Skeletal muscle tissue (tissue), 5 donors: ENCODE measurements at places on chromosomes 13 and 19. TPM values are rescaled to one million over a fixed set of nuclear protein-coding genes. Genes with fewer than 3 reads are reported as not detected.

PEX11G gene
- total RNA-seq: 3.1 TPM

SRRM5 gene
- total RNA-seq: not detected

BRCA2 gene
- 2.6 TPM for total RNA-seq

ZNF540 gene
- total RNA-seq: 1.6 TPM

LYPD4 gene
- not detected for total RNA-seq

ZNF763 gene
- total RNA-seq: 2.1 TPM

TTYH1 gene
- 1.0 TPM for total RNA-seq

NLRP4 gene
- not detected for total RNA-seq

APLP1 gene
- 2.1 TPM for total RNA-seq

GPC5 gene
- total RNA-seq: 6.3 TPM

GPC6 gene
- 7.8 TPM for total RNA-seq

USHBP1 gene
- 2.1 TPM for total RNA-seq

KLK15 gene
- not detected for total RNA-seq

ZNF93 gene
- 7.3 TPM for total RNA-seq

ADM5 gene
- 1.0 TPM for total RNA-seq

MYH14 gene
- 30.3 TPM for total RNA-seq

EBI3 gene
- not detected for total RNA-seq

ZNRF4 gene
- total RNA-seq: not detected

PRTN3 gene
- total RNA-seq: 4.7 TPM

APOC4 gene
- not detected for total RNA-seq

CLIP3 gene
- total RNA-seq: 1.0 TPM

METTL21C gene
- 29.7 TPM for total RNA-seq

WDR62 gene
- total RNA-seq: 2.1 TPM

FPR1 gene
- total RNA-seq: 7.8 TPM

KIR3DL2 gene
- total RNA-seq: not detected

YJEFN3 gene
- total RNA-seq: 0.52 TPM
